ENCODE measurements at places on chromosomes 2 and 18.
A peak's percentile ranks its signal among the peaks of the same experiment; 100 is the strongest.

GRCh38 chr2:203673933-203674332, 32.5 kb upstream of the CD28 start:
- no peak overlapping the region for H3K4me3 ChIP-seq
- peak overlapping the region; percentile 69 for H3K27ac ChIP-seq
- H3K4me1 ChIP-seq: peaks cover 15% of the 10 kb centered on the region
- no peaks in the 10 kb centered on the region for H3K27me3 ChIP-seq
- no peaks in the 10 kb centered on the region for H3K36me3 ChIP-seq
- no peak for DNase-seq

DNA sequence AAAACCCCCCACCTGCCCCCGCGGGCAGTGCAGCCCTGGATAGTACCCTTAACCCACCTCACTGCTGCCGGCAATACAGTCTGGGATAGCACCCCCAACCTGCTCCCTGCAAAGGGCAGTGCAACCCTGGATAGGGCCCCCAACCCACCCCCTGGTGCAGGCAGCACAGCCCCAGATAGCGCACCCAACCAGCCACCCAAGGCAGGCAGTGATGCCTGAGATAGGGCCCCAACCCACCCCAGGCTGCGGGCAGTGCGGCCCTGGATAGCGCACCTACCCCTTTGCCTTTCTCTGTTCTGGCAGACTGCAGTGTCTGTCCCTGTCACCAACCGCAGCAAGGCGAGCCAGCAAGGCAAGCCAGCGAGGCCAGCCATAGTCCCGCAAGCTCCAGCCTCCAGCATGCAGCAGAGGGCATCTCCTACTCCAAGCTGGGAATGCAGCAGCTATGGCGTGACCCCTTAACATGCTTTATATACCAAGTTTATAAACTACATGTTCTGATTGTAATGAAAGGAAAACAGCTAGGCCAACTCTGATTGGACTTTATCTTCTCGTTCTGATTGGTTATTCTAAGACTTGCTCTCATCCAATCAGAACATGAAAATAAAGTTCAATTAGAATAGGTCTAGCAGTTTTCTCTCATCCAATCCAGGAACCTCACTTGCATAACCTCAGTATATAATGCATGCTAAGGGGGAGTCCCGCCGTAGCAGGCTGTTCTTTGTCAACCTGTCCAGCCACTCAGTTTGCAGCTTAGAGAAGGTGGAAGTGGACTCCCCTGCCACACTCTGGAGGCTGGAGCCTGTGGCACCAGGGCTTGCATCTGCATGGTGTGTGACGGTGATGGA, 34.1 kb upstream of the ANKRD62 start:
- no peaks in the 10 kb centered on the region for H3K36me3 ChIP-seq
- no peak overlapping the region for H3K4me3 ChIP-seq
- DNase-seq: no peak

DNA sequence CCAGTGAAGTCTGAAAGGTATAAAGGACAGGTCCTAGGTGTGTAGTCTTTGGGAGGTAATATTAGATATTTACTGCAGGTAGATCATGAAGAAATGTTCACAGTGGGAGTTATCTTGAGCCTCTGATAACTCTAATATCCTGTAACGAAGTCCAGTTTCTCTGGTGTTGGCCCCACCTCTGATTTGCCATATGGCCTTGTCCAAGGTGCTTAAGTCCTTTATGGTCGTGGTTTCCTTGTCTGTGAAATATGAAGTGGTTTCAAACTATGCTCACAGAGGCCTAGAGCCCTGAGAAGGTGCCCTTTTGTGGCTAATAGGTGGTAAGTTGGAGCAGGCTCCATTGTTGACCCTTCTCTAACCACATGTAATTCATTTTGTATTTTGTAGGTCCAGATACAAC, 190.7 kb downstream of the ICOS start:
- no peaks in the 10 kb centered on the region for H3K36me3 ChIP-seq
- H3K27me3 ChIP-seq: no peaks in the 10 kb centered on the region
- no peak for DNase-seq
- H3K4me3 ChIP-seq: no peak overlapping the region
- peaks cover 16% of the 10 kb centered on the region for H3K4me1 ChIP-seq
- no peak overlapping the region for H3K27ac ChIP-seq

- no peaks in the 10 kb centered on the region for H3K36me3 ChIP-seq
- no peak overlapping the region for H3K4me3 ChIP-seq
- H3K4me1 ChIP-seq: no peaks in the 10 kb centered on the region
- DNase-seq: no peak
- no peaks in the 10 kb centered on the region for H3K27me3 ChIP-seq
These were observed 86.3 kb downstream of the MAIP1 start for GRCh38 chr2:200041639-200042038.

DNA sequence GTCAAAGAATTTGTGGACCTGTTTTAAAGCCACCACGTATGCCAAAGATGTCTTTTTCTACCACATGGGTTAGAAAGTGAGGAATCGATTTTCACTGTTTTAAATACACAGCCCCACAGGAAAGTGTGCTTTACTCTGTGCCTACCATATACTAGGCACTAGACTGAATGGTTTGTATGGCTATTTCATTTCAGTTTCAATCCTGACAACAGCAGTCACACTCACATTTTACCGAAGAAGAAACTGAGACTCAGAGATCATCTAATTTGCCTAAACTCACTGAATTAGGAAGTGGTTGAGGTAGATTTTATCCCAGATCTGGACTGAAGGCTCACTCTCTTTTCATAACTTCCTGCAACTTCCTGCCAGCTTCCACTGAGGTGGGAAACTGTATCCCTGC, 176.4 kb downstream of the ALK start:
- no peak overlapping the region for H3K4me3 ChIP-seq
- peaks cover 19% of the 10 kb centered on the region for H3K27me3 ChIP-seq
- no peaks in the 10 kb centered on the region for H3K36me3 ChIP-seq
- H3K4me1 ChIP-seq: no peaks in the 10 kb centered on the region
- no peak for DNase-seq

DNA sequence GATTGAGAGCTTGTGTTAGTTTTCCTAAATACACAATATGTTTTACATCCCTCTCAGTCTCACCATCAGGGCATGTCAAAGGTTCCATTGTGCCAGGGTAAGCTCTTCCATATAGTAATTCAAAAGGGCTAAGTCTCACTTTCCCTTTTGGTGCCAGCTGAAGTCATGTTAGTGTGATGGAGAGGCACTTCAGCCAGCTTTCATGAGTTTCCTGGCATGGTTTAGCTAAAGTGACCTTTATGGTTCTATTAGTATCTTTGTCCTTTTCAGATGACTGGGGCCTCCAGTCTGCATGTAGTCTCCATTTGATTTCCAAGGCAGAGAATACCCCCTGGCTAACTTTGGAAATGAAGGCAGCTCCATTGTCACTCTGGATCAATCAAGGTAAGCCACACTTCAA, 27.2 kb downstream of the NAT8 start:
- no peak overlapping the region for H3K4me3 ChIP-seq
- no peak for DNase-seq
- H3K27me3 ChIP-seq: no peaks in the 10 kb centered on the region
- no peak overlapping the region for H3K27ac ChIP-seq

GRCh38 chr2:18490901-18491300, 69.6 kb downstream of the RDH14 start:
- H3K36me3 ChIP-seq: no peaks in the 10 kb centered on the region
- no peak for DNase-seq
- H3K27me3 ChIP-seq: peaks cover 12% of the 10 kb centered on the region
- H3K4me3 ChIP-seq: no peak overlapping the region
- no peaks in the 10 kb centered on the region for H3K4me1 ChIP-seq

- H3K27ac ChIP-seq: no peak overlapping the region
- no peak overlapping the region for H3K4me3 ChIP-seq
- no peaks in the 10 kb centered on the region for H3K4me1 ChIP-seq
- no peak for DNase-seq
- peaks cover 26% of the 10 kb centered on the region for H3K27me3 ChIP-seq
These were observed 145.6 kb upstream of the KLHL29 start for GRCh38 chr2:23239374-23239773.

DNA sequence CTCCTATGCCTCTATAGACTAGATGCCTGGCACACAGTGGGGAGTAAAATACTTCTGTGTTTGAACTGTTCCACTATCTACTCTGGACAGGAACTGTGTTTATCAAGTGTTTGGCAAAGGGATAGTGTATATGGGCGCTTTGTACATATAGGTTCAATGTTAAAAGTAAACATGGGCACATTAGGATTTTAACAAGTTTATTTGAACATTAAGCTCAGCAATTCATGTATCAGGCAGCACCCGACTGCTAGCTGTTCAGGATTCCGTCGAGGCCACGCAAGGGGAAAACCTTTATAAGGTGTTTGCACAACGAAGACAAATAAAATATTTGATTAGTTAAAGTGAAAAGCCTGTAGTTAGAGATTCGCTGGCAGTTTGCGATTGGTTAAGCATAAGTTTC, 43.4 kb upstream of the ROCK2 start:
- peaks cover 25% of the 10 kb centered on the region for H3K4me1 ChIP-seq
- no peak overlapping the region for H3K4me3 ChIP-seq
- no peaks in the 10 kb centered on the region for H3K36me3 ChIP-seq
- H3K27me3 ChIP-seq: no peaks in the 10 kb centered on the region

GRCh38 chr2:171293661-171294060, 133.0 kb upstream of the TLK1 start:
- no peak for DNase-seq
- no peak overlapping the region for H3K27ac ChIP-seq
- no peaks in the 10 kb centered on the region for H3K27me3 ChIP-seq
- no peaks in the 10 kb centered on the region for H3K36me3 ChIP-seq

DNA sequence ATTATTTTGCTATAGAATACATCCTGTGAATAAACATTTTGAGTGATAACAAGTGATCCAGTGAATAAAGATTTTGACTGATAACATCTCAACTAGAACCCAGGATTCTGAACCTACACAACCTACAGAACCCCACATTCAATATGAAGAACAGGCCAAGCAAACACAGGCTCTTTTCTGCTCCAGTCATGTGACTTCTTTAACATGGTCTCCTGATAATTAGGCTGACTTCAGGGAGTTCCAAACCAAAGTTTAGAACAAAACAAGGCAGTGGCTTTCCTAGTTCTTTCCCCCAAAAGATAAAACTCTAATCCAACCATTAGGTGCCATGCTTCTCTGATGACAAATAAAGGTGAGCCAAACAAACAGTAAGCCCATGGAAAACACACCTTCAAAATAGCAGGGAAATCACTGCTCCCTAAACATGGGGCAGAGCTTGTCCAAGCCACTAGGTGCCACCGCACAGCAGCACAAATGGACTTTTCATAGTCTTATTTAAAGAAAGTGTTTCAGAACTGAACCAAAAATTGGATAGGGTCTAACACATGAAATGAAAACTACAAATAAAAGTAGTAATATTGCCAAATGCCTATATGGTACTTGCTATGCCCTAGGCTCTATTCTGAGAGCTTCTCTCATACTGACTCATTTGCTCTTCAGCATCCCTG, 95.3 kb downstream of the EVA1A start:
- H3K4me1 ChIP-seq: no peaks in the 10 kb centered on the region
- H3K27me3 ChIP-seq: peaks cover 38% of the 10 kb centered on the region
- no peak overlapping the region for H3K27ac ChIP-seq
- H3K36me3 ChIP-seq: no peaks in the 10 kb centered on the region
- DNase-seq: no peak

GRCh38 chr2:30949435-30949834, 142.2 kb upstream of the CAPN13 start:
- no peak overlapping the region for H3K27ac ChIP-seq
- DNase-seq: no peak
- H3K4me1 ChIP-seq: peaks cover 27% of the 10 kb centered on the region
- no peak overlapping the region for H3K4me3 ChIP-seq
- no peaks in the 10 kb centered on the region for H3K36me3 ChIP-seq

DNA sequence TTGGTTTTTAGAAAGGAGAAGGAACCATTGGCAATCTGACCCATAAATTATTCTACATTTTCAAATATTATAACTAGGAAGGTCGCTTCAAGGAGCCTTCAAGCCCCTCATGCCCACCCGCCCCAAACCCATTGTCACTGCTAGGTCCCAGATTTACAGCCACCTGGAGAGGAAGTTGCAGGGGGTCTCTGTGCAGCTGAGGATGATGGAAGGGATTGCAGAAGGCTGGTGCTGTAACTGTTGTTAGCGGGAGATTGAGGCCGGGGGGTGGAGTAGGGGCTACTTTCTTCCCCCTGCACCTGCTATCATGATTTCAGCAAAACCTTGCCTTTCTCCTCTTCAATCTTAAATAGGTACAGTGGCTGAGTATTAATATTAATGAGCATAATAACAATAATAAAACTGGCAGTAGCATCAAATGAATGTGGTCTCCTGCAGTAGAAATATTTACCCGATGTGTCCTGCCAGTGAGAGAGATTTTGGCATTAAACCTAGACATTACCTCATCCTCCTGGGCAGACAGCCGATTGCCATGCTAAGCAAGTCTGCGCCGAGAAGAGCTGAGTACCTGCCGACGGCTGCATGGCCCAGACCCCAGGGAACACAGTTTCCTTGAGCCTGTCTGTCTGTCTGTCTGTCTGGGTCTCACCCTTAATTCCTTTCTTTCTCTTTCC, 225.4 kb downstream of the FAM210A start:
- peaks cover 44% of the 10 kb centered on the region for H3K4me1 ChIP-seq
- peak; percentile 49 for DNase-seq
- peak overlapping the region; percentile 56 for H3K4me3 ChIP-seq
- peak overlapping the region; percentile 89 for H3K27ac ChIP-seq

GRCh38 chr2:205628422-205628821, 53.9 kb upstream of the NRP2 start:
- H3K4me3 ChIP-seq: no peak overlapping the region
- H3K27ac ChIP-seq: no peak overlapping the region
- no peaks in the 10 kb centered on the region for H3K36me3 ChIP-seq
- DNase-seq: no peak
- no peaks in the 10 kb centered on the region for H3K4me1 ChIP-seq

GRCh38 chr2:9686061-9686460, 55.3 kb upstream of the YWHAQ start:
- H3K27me3 ChIP-seq: no peaks in the 10 kb centered on the region
- no peak overlapping the region for H3K4me3 ChIP-seq
- H3K27ac ChIP-seq: no peak overlapping the region
- no peak for DNase-seq
- peaks cover 9% of the 10 kb centered on the region for H3K4me1 ChIP-seq
- H3K36me3 ChIP-seq: no peaks in the 10 kb centered on the region

DNA sequence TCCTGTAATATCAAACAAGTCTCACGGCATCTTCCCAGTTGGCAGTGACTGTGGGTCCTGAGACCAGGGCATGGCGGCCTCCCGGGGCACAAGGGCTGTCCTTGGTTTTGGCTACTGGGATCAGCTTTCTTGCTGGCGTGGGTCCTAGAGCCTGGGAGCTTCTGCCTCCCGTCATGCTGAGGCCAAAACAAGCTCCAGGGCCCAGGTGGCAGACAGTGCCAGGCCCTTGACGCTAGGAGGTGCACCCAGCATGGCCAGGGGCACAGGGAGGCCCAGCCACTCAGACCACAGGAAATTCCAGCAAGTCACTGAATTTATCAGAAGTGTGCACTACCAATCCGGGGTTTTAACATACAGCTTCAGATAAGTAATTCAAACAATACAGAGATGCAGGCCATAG, 184.7 kb downstream of the EIPR1 start:
- no peaks in the 10 kb centered on the region for H3K4me1 ChIP-seq
- DNase-seq: no peak
- H3K27ac ChIP-seq: no peak overlapping the region
- H3K4me3 ChIP-seq: no peak overlapping the region

Data from left ventricle myocardium inferior (tissue), 1 donor.